ENCODE measurements at places on chromosomes 1 and 21.

GRCh38 chr1:51342591-51343206 lies 12.3 kb upstream of the TTC39A start:
- DNase-seq = no peak

DNA sequence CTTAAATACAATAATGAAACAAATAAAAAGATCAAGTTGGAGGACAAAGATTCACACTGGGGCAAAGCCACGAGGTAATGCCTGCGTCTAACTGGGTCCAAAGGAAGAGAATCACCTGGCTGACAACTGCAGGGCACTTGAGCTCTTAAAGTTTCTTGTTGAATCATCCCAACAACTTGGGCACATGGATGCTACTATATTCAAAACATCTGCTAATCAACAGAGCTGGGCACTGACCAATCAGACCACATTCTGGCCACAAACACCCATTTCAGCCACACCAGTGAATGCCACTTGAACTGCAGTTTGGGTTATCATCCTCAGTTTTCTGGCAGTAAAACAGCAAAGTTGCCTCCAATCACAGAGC lies 51.0 kb downstream of the ABCA4 start:
- DNase-seq = no peak

DNA sequence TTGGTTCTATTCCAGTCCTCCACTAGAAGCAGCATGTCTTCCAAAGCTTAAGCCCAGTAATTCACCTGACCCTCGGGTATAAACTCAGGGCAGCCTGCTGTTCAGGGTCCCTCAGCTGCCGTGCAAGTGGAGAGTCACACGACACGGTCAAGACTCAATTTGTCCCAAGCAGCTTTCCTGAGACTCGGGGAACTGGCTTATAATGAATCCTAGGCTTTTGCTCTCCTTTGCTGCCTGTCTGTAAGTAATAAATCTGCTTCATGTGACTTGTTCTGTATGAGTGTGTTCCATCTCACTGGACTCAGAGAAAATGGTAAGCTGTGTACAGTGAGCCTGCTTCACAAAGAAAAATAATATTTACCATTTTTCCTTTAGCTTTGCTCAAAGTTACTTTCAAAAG lies 119.8 kb downstream of the CYYR1 start:
- no peak for DNase-seq

DNA sequence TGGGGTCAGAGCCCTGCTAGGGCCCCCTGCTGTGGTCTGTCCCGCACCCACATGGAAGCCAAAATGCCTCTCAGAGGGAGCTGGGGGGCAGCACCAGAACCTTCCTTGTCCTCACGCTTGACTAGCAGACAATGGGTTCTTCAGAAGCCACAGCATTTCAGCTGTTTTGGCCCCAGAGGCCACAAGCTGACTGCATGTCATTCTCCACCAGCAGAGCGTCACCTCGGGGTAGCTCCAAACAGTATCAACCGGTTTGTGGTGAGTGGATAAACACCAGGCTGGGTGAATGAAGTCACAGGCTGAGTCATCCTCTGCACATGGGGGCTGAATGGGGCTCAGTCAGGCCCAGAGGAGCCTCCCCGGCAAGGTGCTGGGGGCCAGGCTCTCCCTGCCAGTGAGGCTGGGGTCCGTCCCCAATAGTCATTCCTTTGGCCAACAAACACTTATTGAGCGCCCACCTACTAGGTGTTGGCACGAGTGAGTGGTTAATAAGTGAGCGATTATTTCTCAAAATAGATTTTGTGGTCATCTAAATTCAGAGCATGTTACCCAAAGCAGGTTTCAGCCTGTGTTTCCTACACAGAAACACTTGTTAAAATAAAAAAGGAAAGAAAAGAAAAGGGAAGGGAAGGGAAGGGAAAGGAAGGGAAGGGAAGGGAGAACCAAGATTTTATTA lies 9.1 kb downstream of the OLIG1 start:
- peak; percentile 79 for DNase-seq

DNA sequence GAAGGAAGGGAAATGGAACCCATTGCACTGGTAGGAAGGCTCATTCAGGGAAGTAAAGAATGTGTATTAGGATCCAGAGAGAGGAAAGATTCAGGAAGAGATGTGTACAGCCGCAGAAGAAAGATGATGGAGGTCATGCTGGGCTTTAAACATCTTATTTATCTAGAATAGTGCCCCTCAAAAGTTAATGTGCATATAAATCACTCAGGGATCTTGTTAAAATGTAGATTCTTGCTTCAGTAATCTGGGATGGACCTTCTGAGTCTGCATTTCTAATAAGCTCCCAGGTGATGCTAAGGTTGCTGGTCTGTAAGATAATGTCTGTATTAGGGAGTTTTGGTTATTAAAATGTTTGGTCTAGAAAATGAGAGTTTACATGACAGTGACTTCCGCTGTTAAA lies 46.3 kb downstream of the ADGRL2 start:
- no peak for DNase-seq

GRCh38 chr1:57384284-57384683 lies 39.6 kb downstream of the DAB1 start:
- DNase-seq = no peak

- peak; percentile 74 for DNase-seq
Measured at GRCh38 chr1:212561501-212561931, 47.0 kb upstream of the ATF3 start.

- peak; percentile 18 for DNase-seq
Measured at GRCh38 chr1:89203166-89203565, 4.4 kb upstream of the GBP4 start.

- peak; percentile 92 for DNase-seq
Measured at GRCh38 chr1:223776075-223776814, 63.9 kb downstream of the CAPN2 start.

DNA sequence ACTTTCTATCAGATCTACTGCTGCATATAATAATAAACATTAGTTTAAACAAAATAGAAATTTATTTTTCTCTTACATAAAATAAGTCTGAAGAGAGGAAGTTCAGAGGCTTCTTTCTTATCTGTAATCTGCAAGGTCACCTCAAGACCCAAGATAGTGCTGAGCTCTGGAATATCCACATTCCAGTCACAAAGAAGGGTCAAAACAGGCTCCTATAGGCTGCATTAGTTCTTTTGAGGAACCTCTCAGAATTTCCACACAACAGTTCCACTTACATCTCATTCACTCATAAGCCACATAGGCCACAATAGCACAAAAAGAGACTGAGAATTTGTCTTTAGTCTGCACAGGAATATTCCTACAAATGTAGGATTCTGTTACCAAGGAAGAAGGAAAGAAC lies 15.4 kb downstream of the DYNLT5 start:
- DNase-seq = no peak

Data from kidney glomerular epithelial cell (primary cell).